ENCODE measurements at places on chromosomes 1 and 21. TPM values are rescaled to one million over a fixed set of nuclear protein-coding genes. Genes with fewer than 3 reads are reported as not detected.

The LZIC gene
- total RNA-seq, result 22.6 TPM

The GJA4 gene
- 10.6 TPM for total RNA-seq

The RAB25 gene
- total RNA-seq, result 0.67 TPM

The TAF1A gene
- 4.2 TPM for total RNA-seq

The OR2G6 gene
- not detected for total RNA-seq

The GPR3 gene
- total RNA-seq, result not detected

The PDE4B gene
- total RNA-seq, result 3.9 TPM

The PDE4DIP gene
- total RNA-seq, result 65.4 TPM

The KCNJ15 gene
- 0.61 TPM for total RNA-seq

The SPATA1 gene
- 0.75 TPM for total RNA-seq

The HPCAL4 gene
- total RNA-seq, result not detected

The RCAN1 gene
- 26.7 TPM for total RNA-seq

The RC3H1 gene
- total RNA-seq, result 14.9 TPM

The TNFRSF8 gene
- total RNA-seq, result 0.08 TPM

The CAMK2N1 gene
- 12.3 TPM for total RNA-seq

The CFAP74 gene
- total RNA-seq, result under 0.01 TPM

The F5 gene
- total RNA-seq, result 155 TPM

The CD5L gene
- 124 TPM for total RNA-seq

The PARS2 gene
- 3.4 TPM for total RNA-seq

The SYTL1 gene
- total RNA-seq, result 3.9 TPM

The ZNF695 gene
- not detected for total RNA-seq

The LAMB3 gene
- 1.3 TPM for total RNA-seq

The MYOM3 gene
- total RNA-seq, result 0.17 TPM

The RCC1 gene
- 21.8 TPM for total RNA-seq

The CLEC20A gene
- total RNA-seq, result 0.33 TPM

The PAQR6 gene
- total RNA-seq, result 0.23 TPM

The PLCH2 gene
- 0.33 TPM for total RNA-seq

The RPTN gene
- not detected for total RNA-seq

The BGLAP gene
- 0.75 TPM for total RNA-seq

The NCF2 gene
- 11.5 TPM for total RNA-seq

The MTMR11 gene
- total RNA-seq, result 1.9 TPM
